Upper lobe of right lung (tissue), 1 donor: ENCODE measurements at places on chromosomes 2 and 18. TPM values are rescaled to one million over a fixed set of nuclear protein-coding genes. Genes with fewer than 3 reads are reported as not detected.

DNA sequence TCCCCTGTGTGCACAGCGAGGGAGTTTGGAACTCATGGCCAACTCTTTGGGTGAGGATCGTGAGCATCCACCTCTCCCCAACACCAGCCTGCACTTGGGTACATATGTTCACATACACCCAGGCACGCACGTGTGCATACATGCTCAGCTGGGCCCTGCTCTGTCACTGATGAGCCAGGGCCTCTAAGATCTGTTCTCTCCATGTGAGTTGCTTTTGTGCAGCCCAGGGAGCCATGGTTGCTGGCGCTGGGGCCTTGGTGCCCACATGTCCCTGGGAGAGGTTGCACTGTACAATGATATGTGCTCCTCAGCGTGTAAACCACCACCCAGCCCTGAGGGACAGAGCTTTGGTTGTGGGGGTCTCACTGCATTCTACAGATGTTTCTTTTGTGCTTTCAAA is 44.1 kb downstream of the KLHL29 start:
- H3K27me3 ChIP-seq = no peaks in the 10 kb centered on the region
- no peak overlapping the region for H3K4me3 ChIP-seq
- no peak overlapping the region for H3K27ac ChIP-seq

The TTC27 gene
- total RNA-seq = 10.3 TPM

The MALL gene
- total RNA-seq = 154 TPM

The HSPE1 gene
- total RNA-seq = 66.1 TPM

DNA sequence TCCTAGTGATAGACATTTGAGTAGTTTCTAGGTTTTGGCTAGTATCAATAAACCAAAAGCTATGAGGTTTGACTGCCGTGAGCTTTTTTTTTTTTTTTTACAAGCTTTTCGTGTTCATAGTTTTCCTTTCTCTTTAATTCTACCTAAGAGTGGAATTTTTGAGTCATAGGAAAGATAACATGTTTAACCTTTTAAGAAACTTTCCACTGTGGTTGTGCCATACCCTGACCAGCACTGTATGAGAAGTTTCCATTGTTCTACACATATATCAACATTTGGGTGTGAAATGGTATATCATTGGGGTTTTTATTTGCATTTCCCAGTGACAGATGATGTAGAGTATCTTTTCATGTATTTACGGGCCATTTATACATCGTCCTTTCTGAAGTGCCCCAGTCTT is 31.7 kb downstream of the UBE2F start:
- H3K27me3 ChIP-seq = no peaks in the 10 kb centered on the region
- H3K4me3 ChIP-seq = no peak overlapping the region
- no peak for DNase-seq
- H3K36me3 ChIP-seq = peaks cover 15% of the 10 kb centered on the region

GRCh38 chr18:24915547-24915946 is 436.4 kb downstream of the ZNF521 start:
- no peaks in the 10 kb centered on the region for H3K27me3 ChIP-seq
- H3K4me3 ChIP-seq = no peak overlapping the region
- H3K36me3 ChIP-seq = no peaks in the 10 kb centered on the region

GRCh38 chr2:144703852-144704708 is 184.2 kb upstream of the ZEB2 start:
- no peak for DNase-seq
- H3K4me1 ChIP-seq = no peaks in the 10 kb centered on the region
- H3K27ac ChIP-seq = no peak overlapping the region
- no peaks in the 10 kb centered on the region for H3K36me3 ChIP-seq
- H3K4me3 ChIP-seq = no peak overlapping the region
- no peaks in the 10 kb centered on the region for H3K27me3 ChIP-seq

- H3K4me1 ChIP-seq = no peaks in the 10 kb centered on the region
- H3K36me3 ChIP-seq = no peaks in the 10 kb centered on the region
- H3K27me3 ChIP-seq = no peaks in the 10 kb centered on the region
- no peak overlapping the region for H3K27ac ChIP-seq
- no peak for DNase-seq
Measured at GRCh38 chr2:155368934-155369333, 670.4 kb downstream of the KCNJ3 start.

- H3K4me3 ChIP-seq = no peak overlapping the region
- H3K36me3 ChIP-seq = no peaks in the 10 kb centered on the region
- no peaks in the 10 kb centered on the region for H3K4me1 ChIP-seq
- H3K27ac ChIP-seq = no peak overlapping the region
- H3K27me3 ChIP-seq = no peaks in the 10 kb centered on the region
- no peak for DNase-seq
Measured at GRCh38 chr2:170307555-170308351, 129.8 kb downstream of the MYO3B start.

GRCh38 chr2:190050001-190050400 is 12.5 kb downstream of the MSTN start:
- no peak overlapping the region for H3K4me3 ChIP-seq
- no peak for DNase-seq
- no peaks in the 10 kb centered on the region for H3K4me1 ChIP-seq
- H3K27me3 ChIP-seq = no peaks in the 10 kb centered on the region
- no peak overlapping the region for H3K27ac ChIP-seq
